ENCODE measurements at places on chromosomes 2 and 18.

GRCh38 chr2:182077023-182077422 is 91.4 kb downstream of the PPP1R1C start:
- no peak for DNase-seq

DNA sequence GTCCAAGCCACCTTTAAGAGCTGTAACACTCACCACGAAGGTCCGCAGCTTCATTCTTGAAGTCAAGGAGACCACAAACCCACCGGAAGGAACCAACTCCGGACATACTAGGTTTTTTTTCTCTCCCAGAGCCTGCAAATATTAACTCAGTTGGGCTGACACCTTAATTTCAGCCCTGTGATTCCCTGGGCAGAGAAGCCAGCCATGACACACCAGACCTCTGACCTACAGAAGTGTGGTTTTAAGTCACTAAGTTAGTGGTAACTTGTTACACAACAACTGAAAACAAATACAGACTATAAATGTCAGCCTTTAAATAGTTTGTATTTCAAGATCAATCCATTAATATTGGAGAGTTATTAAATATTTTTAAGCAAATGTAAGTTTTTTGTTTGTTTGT is 855.1 kb downstream of the TMEM182 start:
- DNase-seq = no peak

GRCh38 chr2:153967248-153967973 is 95.7 kb downstream of the GALNT13 start:
- DNase-seq = no peak

- DNase-seq = no peak
Measured at GRCh38 chr2:47239119-47239969, 84.2 kb upstream of the STPG4 start.

DNA sequence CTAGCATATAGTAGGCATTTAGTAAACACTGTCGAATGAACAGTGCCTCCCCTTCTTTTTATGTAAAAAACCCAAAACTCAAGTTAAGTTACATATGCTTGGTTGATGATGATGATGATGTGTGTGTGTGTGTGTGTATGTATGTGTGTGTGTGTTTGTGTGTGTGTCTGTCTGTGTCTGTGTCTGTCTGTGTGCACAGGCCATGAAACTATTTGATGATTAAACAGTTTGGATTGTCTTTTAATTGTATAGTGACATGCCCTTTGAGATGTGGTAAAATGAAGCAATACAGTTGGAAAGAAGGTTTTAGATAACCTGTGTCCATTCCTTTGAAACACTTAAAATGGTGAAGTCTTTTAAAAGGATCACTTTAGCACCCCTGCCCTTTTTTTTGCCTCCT is 105.6 kb downstream of the MAP4K4 start:
- DNase-seq = no peak

GRCh38 chr18:62018034-62018758 is 125.4 kb upstream of the RNF152 start:
- DNase-seq = no peak

DNA sequence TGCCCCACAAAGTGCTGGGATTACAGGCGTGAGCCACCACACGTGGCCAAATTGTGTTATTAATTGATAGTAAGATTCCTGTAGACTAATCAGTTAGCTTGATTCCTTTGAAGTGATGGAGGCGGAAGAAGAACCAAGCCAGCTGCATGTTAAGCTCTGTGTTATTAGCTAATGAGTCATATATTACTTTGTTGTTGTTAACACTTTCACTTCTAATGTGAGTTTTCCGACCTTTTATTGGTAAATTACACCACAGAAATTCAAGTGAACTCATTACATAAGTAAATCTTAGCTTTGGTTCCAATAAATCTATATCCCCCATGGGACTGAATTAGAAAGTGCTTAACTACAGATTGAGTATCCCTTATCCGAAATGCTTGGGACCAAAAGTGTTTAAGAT is 20.3 kb downstream of the CHMP1B start:
- no peak for DNase-seq

DNA sequence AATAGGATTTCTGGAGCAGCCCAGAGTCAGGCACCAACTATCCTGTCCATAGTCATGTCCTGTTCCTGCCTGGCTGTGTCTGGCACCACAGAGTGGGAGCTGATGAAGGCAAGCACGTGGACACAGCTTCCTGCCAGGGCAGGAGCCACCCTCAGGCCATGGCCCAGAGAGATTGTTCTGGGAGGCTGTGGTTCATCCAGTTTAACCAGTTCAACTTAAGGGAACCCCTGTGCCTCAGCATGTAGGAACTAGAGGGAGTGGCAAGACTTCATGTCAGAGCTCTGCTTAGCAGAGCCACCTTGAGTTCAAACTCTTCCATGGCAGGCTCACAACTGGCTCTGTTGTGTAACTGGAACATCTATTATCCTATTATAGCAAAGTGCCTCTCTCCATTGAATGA is 73.2 kb upstream of the NCKAP5 start:
- no peak for DNase-seq

- DNase-seq = no peak
Measured at GRCh38 chr18:2893676-2894075, 46.9 kb downstream of the EMILIN2 start.

DNA sequence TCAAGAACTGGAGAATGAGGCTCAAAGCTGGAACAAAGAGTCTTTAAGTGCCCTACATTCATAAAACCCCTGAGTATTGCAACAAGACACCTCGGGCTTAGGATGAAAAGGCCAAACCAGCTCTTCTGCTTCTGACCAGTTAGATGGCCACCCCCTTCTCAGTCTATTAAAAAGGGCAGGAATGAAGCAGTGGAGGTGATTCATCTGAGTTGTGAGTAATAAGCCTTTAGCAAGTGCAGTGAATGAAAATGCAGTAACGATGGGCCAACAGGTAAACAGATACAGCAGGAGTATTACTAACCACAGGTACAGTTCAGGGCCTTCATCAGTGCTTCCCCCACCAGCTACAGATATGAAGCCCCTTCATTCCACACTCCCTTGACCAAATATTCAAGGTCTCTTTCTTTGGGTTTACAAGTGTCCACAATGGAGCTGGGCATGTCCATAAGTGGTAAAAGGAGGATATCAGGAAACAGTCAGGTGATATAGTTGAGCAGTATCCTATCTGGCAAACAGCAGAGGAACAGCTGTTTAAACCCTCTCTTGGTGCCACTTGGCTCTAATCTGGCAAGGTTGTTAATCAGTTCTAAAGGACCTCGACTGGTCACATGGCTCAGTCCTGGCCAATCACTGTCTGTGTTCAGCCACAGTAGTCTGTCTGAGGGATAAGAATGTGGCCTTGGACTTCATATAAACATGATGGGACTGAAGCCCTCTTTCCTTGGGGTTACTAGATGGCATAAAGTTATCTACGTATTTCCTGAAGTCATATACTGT is 17.8 kb downstream of the SERPINB13 start:
- DNase-seq = no peak

DNA sequence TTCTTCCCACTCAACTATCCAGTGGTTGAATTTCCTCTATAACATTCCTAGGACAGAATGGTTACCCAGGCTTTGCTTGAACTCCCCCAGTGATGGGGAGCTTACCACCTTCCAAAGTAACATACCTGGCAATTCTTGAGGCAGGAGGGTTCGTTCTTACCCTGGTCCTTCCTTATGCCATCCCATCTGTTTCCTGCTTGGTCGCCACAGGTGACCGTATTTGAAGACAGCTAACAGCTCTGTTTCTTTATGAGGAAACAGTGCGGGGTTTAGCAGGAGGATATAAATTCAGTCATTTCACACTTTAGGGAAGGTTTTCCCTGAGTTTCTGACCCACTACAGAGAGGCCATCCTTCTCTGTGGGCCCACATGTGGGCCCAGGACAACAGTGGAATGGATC is 42.6 kb downstream of the FOSL2 start:
- no peak for DNase-seq

DNA sequence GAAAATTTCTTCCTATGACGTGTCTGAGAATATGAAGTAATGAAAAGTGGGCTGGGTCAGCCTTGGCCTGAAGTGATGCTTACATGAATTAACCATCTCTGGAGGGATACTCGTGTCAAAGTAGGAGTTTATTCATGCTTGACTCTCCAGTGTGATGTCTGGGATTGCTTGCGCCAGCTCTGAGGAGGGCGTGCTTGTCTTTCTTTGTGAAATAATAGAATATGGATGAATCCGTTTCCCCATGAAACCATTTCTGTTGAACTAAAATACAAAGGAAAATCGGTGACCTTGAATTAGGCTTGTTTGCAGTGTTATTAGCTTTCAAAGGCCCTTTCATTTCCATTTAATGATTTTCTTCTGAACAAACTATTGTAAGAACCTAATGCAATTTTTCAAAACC is 77.9 kb downstream of the EML6 start:
- DNase-seq = no peak

GRCh38 chr2:28490558-28490957 is 5.3 kb upstream of the PLB1 start:
- no peak for DNase-seq

- peak; percentile 72 for DNase-seq
Measured at GRCh38 chr18:57141208-57142129, 5.4 kb upstream of the BOD1L2 start.

- peak; percentile 51 for DNase-seq
Measured at GRCh38 chr18:23131693-23132319, 3.5 kb upstream of the CABLES1 start.

DNA sequence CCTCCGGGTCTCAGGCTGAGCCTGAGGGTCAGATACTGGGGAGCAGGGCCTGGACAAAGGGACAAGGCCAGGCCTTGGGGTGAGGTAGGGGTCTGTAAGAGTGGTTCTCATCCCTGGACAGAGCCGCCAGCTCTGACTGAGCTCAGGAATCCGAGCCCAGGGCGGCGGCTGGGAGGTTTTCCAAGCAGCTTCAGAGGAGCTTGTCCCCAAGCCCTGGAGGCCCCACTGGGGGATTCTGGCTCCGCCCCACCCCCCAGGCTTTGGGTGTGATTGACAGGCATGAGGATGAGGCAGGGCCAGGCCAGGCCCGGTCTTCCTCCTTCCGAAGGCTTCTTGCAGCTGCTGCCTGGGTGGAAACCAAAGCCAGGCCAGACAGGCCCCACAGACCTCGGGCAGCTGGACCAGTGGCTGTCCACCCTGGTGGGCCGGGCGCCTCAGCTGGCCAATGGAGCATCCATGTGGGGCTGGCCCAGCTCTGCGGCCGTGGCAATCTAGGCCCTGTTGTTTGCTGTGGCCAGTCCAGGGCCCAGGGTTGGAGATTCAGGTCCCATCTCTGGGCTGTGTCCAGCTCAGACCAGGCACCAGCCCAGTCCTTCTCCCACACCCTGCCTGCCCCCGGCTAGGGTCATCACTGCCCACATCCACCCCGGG is 23.1 kb upstream of the GPC1 start:
- no peak for DNase-seq

GRCh38 chr2:111176388-111176787 is 55.7 kb downstream of the BCL2L11 start:
- no peak for DNase-seq

- DNase-seq = no peak
Measured at GRCh38 chr2:143258126-143258892, 129.1 kb downstream of the ARHGAP15 start.

- no peak for DNase-seq
Measured at GRCh38 chr2:69032336-69032735, 19.4 kb downstream of the ANTXR1 start.

DNA sequence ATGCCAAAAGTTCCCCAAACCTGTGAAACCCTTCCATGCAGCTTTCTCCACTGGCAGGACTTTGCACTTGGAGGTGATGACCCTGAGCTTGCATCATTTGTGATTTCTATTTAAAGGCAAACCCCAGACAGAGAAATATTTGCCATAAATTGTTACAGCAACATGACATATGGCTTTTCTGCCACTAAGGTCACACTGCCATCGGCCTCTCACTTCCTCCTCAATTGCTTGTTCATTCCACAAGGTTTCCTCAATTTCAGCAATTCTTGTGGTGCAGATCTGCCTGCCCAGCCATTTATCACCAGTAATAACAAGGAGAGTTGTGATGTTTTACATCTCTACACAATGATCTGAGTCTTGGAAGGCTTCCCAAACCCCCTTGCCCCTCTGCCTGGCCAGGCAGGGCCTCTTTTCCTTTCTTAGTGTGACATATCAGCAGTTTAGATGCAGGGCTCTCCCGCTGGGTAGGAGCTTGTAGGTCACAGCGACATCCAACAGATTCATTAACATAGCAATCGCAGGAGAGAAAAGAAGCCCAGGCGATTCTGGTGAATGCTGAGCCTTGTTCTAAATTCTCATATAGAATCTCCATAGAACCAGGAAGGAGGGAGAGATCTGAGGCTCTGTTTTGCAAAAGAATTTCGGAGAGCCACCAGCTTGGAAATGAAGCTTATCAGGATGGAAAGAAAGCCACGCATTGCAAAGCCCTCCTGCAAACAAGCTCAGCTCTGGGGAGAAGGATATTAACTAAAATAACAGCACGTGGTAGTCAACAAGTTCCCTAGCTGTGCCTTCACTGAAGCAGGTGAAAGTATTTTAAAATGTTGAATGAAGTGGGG is 46.7 kb upstream of the ITGA6 start:
- DNase-seq = no peak

DNA sequence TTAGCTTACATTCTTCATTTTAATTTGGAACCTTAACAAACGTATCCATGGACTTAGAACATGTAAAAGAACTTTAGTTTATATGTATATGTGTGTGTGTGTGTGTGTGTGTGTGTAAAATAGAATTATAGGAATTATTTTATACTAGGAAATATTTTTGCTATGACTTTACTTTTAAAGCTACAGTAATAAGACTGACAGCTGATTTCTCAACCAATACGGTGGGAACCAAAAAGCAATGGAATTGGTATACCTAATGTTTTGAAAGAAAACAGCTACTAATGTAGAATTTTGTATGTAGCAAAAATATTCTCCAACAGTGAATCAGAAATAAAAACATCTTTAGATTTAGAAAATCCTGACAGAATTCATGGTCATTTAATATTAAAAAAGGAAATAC is 146.5 kb upstream of the ARL4C start:
- DNase-seq = no peak

DNA sequence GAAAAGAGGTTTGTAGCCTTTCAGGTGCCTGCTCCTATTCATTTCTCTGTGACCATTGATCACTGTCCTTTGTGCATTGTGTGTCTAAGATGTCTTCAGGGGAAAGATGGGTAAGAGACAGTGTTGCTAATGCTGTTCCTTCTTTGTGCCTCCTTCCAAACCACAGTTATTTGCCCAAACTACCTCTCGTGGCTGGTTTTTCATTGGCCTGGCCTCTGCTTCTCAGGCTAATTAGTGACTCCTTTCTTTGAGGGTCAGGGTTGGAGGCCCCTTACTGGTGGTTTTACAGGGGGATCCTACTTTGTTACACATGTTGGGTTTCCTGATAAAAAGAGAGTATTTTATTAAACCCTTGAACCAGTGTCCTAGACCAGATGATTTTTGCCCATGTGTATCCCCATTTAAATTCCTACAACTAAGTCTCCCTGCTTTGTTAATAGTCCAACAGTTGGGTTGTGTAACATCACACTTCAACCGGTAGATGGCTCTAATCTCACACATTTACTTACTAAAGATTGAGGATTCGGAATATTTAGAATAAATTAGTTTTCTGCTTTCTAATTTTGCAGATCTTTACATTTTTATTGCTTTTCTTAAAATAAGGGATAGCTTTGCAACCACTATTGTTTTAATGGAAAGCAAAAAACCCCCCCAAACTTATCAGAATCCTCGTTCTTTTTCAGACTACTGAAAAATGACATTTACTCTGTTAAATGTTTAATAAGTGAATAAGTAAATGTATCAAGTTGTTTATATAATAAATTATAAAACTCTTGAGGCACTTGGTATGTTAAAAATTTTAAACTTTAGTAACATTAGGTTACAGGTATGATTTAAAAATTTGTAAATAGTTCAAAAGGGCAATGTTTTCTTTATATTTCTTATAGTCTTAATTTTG is 2.4 kb downstream of the MARS2 start:
- DNase-seq = no peak

All from SHP77 treated with DMSO at 0.1 percent for 48 hours (cell line).